ENCODE measurements at places on chromosomes 2 and 18.

DNA sequence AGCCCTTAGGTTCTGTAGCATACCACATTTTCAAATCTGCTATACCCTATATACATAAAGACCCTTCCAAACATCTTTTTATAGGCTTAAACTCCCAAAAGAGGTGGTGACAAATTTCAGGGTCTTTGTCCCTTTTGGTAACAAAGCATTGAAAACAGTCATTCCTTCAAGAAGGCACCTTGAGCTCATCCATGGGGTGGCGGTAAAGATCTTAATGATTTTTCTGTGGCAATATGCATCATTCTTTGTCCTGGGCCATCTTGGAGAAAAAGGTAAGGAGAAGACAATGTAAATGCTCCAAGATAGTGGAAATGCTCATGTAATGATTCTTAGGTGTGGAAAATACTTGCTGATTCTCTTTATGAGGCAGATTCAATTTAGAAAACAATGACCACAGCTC lies 890.5 kb downstream of the CNTNAP5 start:
- no peak for DNase-seq

DNA sequence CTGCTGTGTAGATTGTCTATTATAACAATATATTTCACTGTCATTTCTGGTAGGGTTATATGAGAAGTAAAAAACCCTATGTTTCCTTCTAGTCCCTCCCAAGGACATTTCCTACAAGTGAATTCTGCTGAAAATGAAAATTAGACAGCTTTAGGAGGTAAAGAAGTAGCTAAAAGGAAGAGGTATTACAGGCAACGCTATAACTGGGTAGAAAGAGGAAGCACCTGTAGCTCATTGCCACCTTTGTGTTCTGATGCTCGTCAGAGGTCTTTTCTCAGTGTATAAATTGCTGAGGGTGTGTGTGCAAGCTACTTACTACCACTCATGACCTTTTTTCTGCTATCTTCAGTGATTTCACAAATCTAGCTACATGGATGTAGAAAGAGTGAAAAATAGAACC lies 1.4 kb downstream of the DNAJC10 start:
- DNase-seq: no peak

DNA sequence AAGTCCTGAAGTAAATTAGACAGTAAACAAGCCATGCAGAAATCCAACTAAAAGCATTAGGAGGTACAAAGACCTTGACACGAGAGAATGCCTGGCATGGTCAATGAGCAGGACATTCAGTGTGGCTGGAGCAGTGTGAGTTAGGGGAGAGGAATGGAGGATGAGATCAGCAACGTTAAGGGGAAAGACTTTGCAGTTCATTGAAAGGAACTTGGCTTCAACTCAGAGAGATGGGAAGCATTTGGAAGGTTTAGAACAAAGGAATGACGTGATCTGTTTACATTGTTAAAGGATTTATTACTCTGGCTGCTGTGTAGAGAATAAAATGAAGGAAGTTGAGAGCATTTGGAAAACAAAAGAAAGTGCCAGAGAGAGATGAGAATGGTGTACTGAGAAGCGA lies 621.3 kb downstream of the XIRP2 start:
- no peak for DNase-seq

DNA sequence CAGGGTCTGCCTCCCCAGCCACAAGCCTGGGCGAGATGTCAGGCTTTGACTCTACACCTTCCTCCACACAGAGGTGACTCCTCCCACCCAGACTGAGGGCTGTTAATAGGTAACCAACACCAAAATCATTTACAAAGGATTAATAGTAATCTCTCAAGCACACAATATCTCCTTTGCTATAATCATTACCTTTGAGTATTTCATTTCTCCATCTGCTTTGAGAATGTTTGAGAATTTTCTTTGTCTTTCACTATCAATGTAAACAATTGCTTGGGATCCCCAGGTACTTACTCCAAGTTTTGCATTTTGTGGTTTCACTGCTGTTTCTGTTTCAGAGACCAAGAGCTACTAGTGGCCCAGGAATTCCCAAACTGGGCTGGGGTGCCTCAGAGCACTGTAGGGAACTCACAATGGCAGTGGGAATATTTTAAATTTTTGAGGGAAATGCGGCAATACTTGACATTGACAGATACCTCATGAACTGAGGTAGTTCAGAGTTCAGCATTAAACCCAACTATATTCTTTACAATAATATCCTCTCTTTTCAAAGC lies 166.4 kb upstream of the MGAT5 start:
- no peak for DNase-seq

GRCh38 chr18:21057112-21057511 lies 54.5 kb downstream of the ROCK1 start:
- DNase-seq: no peak

DNA sequence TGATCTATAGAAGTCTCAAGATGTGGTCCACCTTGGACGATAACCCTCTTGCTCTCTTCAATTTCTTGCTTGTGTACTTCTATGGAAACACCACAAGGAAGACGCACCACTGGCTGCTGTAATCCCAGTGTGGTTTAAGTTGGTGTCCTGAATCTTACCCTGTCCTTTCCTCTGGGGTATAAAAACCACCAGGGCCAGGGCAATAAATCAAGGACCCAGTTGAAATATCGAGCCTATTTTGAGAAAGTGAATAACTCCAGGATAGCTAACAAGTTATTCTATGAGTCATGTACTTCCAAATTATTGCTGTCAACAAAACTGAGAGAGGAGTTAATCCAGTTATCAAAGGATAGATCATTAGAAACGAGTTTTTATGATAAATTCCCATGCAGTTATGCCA lies 137.0 kb downstream of the RND3 start:
- no peak for DNase-seq

DNA sequence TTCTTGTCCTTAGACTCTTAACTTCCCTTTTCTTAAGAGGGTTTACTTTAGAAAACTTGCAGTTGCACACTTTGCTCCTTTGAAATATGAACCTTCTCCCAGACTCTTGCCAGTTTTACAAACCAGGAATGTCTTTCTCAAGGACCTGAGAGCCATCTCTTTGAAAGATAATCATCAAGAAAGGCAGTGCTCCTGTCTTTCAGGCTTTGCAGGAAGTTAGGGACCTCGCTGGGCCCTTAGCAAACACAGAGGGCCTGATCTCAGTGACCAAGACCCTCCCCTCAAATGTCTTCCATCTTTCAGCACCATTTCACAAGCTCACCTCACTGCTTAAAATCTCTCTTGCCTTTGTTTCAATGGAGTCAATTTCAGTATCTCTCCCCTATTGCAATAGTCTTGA lies 32.0 kb upstream of the NYAP2 start:
- no peak for DNase-seq

DNA sequence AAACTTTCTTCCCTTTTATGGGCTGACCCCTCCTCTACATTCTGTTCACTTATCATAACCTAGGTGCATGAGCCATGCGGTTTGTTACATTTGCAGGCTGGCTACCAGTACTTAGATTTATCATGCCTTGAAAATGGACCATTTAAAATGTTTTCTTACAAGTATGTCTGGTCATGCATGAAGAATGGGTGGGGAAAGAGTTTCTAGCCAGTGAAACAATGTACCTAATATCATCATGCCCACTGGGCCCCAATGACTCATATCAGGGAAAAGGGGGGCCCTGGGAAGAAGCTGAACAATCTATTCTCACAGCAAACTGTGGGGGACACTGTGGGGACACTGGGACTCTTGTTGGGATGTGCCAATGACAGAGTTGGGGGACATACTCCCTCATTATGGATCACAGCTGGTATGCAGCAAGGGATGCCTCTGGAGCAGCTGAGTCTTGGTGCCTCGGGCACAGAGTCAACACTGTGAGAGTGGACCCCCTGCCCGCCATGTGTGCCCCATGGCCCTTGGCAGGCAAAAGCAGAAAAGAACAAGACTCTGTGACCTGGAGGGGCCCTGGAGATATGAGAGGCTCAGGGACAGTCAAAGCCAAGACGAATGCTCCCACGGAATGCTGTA lies 156.3 kb downstream of the ZNF516 start:
- DNase-seq: no peak

GRCh38 chr2:122029945-122030344 lies 274.5 kb downstream of the TSN start:
- DNase-seq: no peak

- DNase-seq: no peak
These were observed 45.9 kb downstream of the RPIA start for GRCh38 chr2:88737385-88737784.

DNA sequence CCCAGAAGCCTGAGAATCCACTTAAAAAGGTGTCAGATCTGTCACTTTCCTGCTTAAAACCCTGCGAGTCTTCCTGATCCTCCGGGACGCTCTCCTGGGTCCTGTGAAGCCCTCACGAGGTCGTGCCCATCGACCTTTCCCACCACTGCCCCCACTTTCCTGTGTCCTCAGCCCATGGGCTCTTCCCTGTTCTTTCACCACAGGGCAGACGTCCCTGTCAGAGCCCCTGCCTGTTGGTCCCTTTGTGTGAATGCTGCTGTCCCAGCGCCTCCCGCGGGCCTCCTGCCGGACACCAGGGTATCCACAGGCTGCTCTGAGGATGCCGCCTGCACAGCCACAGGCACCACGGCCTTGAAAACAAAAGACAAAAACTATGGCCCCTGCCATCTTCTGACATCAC lies 125.6 kb downstream of the TMEM18 start:
- no peak for DNase-seq

DNA sequence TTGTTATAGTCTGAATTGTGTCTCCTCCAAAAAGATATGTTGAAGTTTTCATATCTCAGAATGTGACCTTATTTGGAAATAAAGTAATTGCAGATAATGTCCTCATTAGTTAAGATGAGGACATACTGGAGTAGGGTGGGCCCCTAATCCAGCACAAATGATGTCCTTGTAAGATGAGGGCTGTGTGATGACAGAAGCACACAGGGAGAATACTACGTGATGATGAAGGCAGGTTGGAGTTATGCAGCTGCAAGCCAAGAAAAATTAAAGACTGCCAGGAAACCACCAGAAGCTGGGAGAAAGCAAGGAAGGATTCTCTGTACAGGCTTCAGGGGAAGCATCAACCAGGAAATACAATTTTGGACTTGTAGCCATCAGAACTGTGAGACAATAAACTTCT lies 58.3 kb upstream of the PNPT1 start:
- DNase-seq: no peak

- DNase-seq: peak; percentile 84
These were observed 83.4 kb upstream of the RTN4 start for GRCh38 chr2:55133467-55134315.

DNA sequence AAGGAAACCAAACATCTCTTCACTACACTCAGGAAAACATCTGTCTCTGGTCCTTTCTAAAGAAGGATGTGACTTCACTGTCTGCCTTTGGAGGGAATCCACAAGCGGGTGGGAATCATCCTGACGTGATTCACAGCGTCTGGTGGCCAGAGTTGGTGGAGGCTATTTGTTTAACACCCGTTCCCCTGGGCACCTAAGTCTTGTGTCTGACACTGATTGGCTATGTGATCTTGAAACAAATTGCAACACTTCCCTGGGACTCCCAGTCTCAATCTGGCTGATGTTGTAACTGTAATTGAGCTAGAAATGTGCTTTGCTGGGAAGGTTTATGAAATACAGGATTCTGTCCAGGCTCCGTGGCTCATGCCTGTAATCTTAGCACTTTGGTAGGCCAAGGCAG lies 28.8 kb upstream of the SIX3 start:
- no peak for DNase-seq

- DNase-seq: peak; percentile 39
These were observed 376 bp downstream of the NDUFA10 start for GRCh38 chr2:240024766-240025165.

GRCh38 chr2:50751311-50752031 lies 280.5 kb downstream of the NRXN1 start:
- DNase-seq: no peak

- no peak for DNase-seq
These were observed 194.9 kb upstream of the TNP1 start for GRCh38 chr2:217054791-217055190.

DNA sequence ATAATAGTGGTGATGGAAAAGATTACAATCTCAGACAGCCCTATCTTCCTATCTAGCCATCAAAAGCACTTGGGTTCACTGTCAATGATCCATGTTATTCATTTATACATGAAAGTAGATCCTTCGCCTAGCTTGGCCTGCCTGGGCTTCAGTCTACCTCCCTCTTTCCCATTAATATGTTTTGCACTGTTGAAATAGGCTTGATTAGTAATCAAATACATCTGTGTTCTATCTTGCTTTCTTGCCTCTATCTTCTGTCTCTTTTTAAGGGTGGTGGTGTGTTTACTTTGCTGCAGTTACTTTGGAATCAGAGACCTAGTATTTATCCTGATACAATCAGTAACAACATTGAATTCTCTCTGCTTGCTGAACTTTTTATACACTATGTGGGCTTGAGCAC lies 521.2 kb downstream of the TNS1 start:
- DNase-seq: no peak

- DNase-seq: no peak
These were observed 329.9 kb downstream of the DYSF start for GRCh38 chr2:71783215-71783614.

GRCh38 chr2:241989074-241989473 lies 119.5 kb downstream of the RTP5 start:
- no peak for DNase-seq

GRCh38 chr2:196511258-196512168 lies 128.0 kb upstream of the CCDC150 start:
- DNase-seq: no peak

Data from suppressor macrophage (primary cell).